Aorta (tissue), 5 donors: ENCODE measurements at places on chromosomes 12 and 14. TPM values are rescaled to one million over a fixed set of nuclear protein-coding genes. Genes with fewer than 3 reads are reported as not detected.

DHRS4L2 gene
- polyA plus RNA-seq: 22.2 TPM

DNA sequence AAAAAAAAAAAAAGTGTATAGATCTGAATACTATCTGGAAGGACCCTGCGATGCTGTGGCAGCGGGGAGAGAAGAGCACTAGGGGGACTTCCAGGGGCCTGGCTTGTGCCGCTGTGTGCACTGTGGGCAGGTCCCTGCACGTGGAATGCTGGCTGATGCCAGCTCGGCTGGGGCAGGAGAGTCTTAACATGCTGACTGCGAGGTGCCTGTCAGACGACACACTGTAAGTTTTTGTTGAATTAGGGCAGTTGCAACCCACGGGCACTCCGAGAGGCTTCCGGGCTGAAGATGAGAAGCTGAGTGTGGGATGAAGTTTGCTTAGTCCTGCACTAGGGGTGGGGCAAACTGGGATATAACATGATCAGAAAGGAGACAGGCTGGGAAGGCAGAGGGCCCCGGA lies 10.7 kb downstream of the GLT1D1 start:
- DNase-seq: no peak
- H3K4me1 ChIP-seq: no peaks in the 10 kb centered on the region
- no peak overlapping the region for H3K27ac ChIP-seq
- no peak overlapping the region for H3K4me3 ChIP-seq
- H3K36me3 ChIP-seq: no peaks in the 10 kb centered on the region
- H3K27me3 ChIP-seq: no peaks in the 10 kb centered on the region

DNA sequence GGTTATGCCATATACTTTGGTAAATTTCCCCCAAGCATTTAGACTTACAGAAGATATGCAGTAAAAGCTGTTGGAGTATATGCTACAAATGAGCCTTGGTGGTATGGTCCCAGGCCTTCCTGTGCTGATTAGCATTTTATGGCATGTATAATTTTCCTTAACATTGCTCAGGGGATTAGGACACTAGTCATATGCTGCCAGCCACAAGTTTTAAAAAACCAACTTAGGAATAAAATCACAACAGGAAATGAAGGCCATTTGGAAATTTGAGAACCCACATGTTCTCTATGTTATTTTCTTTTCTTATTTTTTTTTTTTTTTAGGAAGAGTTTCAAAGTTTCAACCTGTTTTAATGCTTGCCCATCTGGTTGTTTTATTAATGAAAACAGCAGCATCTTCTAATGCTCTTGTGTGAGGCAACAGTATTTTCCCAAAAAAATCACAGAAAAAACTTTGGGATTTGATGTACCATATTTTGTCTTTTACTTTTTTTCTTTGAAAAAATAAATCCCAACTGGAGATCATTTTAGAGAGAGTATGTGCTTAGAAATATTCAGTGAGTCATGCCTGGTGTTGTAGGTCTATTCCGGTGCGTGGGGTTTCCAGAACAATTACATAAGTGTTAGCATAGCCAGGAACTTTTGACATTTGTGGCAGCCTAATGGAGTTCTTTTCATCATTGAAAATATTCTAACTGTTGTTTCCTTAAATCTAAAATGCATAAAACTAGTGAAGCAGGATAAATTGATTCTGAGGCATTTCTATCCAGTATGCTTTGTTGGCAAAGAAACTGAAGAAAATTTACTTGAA lies 21.7 kb upstream of the DUSP6 start:
- no peaks in the 10 kb centered on the region for H3K36me3 ChIP-seq
- no peak for DNase-seq
- H3K27me3 ChIP-seq: no peaks in the 10 kb centered on the region

DNA sequence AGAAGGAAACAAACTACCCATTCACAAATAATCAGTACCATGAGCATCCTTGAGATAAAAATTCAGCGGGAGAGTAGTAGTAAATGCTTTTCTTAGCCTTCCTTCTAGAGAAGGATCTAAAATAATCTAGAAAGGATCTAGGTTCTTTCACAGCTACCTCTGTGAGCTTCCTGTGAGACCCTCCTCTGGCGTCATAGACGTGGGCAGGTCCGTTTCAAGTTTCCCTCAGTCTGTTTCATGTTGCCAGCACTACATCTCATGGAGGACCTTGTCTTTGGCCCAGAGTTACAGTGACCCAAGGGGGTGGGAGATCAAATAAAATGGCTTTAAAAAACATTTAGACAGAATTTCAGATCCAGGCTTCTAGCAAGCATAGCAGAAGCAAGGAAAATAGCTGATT lies 13.6 kb downstream of the DAAM1 start:
- H3K27ac ChIP-seq: no peak overlapping the region
- DNase-seq: no peak
- no peaks in the 10 kb centered on the region for H3K27me3 ChIP-seq
- H3K36me3 ChIP-seq: no peaks in the 10 kb centered on the region
- H3K4me3 ChIP-seq: no peak overlapping the region
- H3K4me1 ChIP-seq: no peaks in the 10 kb centered on the region

TMEM179 gene
- polyA plus RNA-seq: not detected

- no peak for DNase-seq
- no peak overlapping the region for H3K4me3 ChIP-seq
- H3K27ac ChIP-seq: no peak overlapping the region
- H3K27me3 ChIP-seq: no peaks in the 10 kb centered on the region
- no peaks in the 10 kb centered on the region for H3K4me1 ChIP-seq
Measured at GRCh38 chr14:88798156-88798555, 5.4 kb upstream of the EML5 start.

- no peak overlapping the region for H3K4me3 ChIP-seq
- no peaks in the 10 kb centered on the region for H3K27me3 ChIP-seq
- no peaks in the 10 kb centered on the region for H3K36me3 ChIP-seq
- H3K27ac ChIP-seq: no peak overlapping the region
- no peak for DNase-seq
Measured at GRCh38 chr12:48012070-48012469, 7.8 kb upstream of the COL2A1 start.

CERS5 gene
- polyA plus RNA-seq: 115 TPM

RTN1 gene
- 43.7 TPM for polyA plus RNA-seq

DNA sequence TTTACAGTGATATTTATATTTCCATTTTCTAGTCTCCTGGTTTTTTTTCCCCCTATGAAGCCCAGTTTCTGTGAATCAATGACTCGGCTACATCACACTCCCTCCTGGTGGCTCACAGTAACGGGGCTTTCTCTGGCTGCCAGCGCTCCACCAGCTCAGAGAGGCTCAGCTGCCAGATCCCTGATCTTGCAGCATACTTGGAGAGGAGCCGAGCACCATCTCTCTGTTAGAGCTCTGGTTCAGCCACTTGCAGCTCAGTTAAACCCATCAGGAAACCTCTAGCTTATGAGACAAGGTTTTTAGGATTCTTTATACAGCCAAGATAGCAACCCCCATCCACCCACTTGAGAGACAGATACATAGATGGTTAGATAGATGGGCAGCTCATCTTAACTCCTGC lies 74.6 kb downstream of the CIT start:
- no peaks in the 10 kb centered on the region for H3K27me3 ChIP-seq
- H3K27ac ChIP-seq: no peak overlapping the region
- no peaks in the 10 kb centered on the region for H3K4me1 ChIP-seq
- peak; percentile 63 for DNase-seq

GRCh38 chr14:32985866-32986265 lies 47.2 kb downstream of the NPAS3 start:
- H3K27ac ChIP-seq: no peak overlapping the region
- H3K27me3 ChIP-seq: no peaks in the 10 kb centered on the region
- H3K4me3 ChIP-seq: no peak overlapping the region
- H3K4me1 ChIP-seq: no peaks in the 10 kb centered on the region
- no peak for DNase-seq

DNA sequence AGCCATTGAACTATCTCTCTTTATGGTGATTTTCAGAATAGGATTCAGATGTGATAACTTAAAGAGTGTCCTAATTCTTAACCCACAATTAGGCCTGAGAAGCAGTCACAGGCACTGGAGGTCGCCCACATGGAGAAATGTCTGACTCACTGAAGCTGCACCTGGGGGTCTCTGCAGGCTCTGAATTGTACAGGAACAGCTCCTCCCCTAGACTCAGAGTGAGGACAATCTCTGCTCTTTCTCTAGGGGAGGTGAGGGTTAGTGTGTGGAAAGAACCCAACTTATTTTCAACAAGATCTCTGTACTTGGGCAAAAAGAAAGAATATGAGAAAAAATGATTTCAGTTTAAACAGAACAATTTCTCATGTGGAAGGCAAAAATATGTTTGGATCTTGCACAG lies 1124.6 kb downstream of the TMEM121 start:
- H3K36me3 ChIP-seq: no peaks in the 10 kb centered on the region
- no peaks in the 10 kb centered on the region for H3K27me3 ChIP-seq
- H3K4me3 ChIP-seq: no peak overlapping the region
- H3K27ac ChIP-seq: no peak overlapping the region
- H3K4me1 ChIP-seq: no peaks in the 10 kb centered on the region

GRCh38 chr12:49422114-49422513 lies 54.9 kb downstream of the SPATS2 start:
- H3K4me3 ChIP-seq: no peak overlapping the region
- no peaks in the 10 kb centered on the region for H3K36me3 ChIP-seq
- no peak overlapping the region for H3K27ac ChIP-seq
- no peaks in the 10 kb centered on the region for H3K27me3 ChIP-seq
- H3K4me1 ChIP-seq: no peaks in the 10 kb centered on the region

DNA sequence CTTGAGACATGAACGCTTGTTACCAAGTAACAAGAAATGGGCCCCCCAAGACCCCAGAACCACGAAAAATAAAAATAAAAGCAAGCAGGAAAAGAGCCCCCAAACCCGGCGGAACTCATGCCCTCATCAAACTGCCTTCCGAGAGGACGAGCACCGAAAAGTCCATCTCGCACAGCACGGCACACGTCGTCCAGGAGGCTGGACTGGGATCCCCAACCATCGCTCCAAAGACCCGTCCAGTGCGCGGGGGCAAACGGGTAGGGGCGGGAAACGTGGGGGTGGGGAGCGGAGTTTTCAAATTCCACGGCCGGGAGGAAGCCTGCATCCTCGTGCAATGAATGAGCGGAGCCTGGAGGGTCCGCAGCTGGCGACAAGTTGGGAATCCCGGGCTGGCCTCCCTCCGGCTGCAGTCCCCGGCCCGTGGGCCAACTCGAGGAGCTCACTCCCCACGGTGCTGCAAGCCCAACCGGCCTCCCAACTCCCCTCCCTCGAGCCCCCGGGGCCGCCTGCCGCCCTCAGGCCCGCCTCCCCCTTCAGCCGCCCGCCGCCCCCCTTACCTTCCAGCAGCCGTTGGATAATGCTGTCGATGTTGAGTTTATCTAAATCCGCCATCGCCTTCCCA lies 484 bp downstream of the PPP1CC start:
- H3K36me3 ChIP-seq: no peaks in the 10 kb centered on the region
- H3K27ac ChIP-seq: peak overlapping the region; percentile 72
- DNase-seq: peak; percentile 67
- H3K4me3 ChIP-seq: peak overlapping the region; percentile 61
- H3K27me3 ChIP-seq: no peaks in the 10 kb centered on the region
- no peaks in the 10 kb centered on the region for H3K4me1 ChIP-seq

RSRC2 gene
- 77.2 TPM for polyA plus RNA-seq

DNA sequence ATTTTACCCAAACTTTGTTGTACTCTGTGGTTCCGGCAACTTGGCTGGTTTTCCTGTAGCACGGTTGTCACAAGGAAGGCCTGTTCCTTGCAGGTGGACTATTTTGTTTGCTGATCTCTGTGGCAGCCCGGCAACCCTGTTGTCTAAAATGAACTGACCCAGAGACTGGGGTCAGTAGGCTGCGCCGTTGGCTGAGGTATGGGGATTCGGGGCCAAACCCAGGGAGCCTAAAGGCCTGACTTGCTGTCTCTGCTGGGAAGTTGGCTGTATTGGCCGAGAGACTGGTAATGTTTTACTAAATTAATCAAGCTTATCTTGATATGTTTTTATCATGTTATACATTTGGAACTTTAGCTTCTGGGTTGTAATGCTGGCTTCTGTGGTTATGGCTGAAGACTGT lies 13.8 kb downstream of the SMIM41 start:
- H3K27ac ChIP-seq: no peak overlapping the region
- H3K36me3 ChIP-seq: no peaks in the 10 kb centered on the region
- no peak overlapping the region for H3K4me3 ChIP-seq
- no peak for DNase-seq
- no peaks in the 10 kb centered on the region for H3K27me3 ChIP-seq
